ENCODE measurements at places on chromosomes 4 and X. TPM values are rescaled to one million over a fixed set of nuclear protein-coding genes. Genes with fewer than 3 reads are reported as not detected.

DNA sequence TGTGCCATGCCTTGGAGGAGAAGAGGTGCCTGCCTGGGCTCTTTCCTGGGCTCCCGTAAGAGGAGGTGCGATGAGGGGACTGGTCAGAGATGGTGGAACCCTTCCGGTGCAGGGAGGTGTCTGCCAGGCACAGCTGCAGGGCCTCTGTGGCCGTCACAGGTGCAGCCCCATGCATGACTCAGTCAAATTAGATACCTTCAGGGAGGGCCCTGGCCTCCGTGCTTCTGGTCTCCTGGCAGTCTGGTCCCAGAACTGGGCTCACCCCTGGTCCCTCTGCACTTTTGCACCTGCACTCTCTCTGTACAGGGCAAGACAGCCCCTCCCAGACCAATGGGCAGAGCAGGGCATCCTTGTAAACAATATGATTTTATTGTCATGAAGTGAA, 49.9 kb upstream of the LRPAP1 start:
- H3K4me1 ChIP-seq = no peaks in the 10 kb centered on the region
- H3K36me3 ChIP-seq = no peaks in the 10 kb centered on the region
- no peak for DNase-seq
- H3K4me3 ChIP-seq = no peak overlapping the region
- H3K27me3 ChIP-seq = no peaks in the 10 kb centered on the region
- H3K27ac ChIP-seq = no peak overlapping the region

DNA sequence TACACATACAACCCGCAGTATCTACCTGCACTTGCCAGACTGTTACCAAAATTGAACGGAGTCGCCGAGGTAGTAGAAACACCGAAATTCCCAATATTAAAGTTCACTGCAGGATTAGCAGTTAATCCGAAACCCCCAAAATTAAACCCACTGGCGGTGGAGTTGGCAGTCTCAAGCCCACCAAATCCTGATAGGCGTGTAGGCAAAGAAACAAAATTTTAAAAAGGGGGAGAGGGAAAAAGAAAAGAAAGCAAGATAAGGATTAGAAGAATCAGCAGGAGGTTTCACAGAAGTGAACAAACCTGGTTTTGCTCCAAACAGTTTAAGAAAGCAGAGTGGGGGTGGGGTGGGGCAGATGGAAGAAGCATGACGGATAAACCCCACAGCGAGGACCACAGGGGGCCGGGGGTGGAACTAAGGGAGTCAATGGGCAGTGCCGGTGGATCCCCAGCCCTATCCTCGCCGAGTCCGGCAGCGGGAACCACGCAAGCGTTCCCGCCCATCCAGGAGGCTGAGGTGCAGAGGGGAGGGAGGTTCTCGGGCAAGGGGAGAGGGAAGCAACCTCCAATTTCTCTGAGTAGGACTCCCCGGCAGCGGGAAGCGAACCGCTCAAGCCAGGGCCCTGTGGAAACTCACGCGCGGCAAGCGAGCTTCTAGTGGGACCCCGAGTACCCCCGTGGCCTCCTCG, 599 bp downstream of the NUP54 start:
- peak overlapping the region; percentile 88 for H3K27ac ChIP-seq
- DNase-seq = peak; percentile 22
- H3K27me3 ChIP-seq = no peaks in the 10 kb centered on the region
- H3K36me3 ChIP-seq = peaks cover 23% of the 10 kb centered on the region
- H3K4me3 ChIP-seq = peak overlapping the region; percentile 88
- H3K4me1 ChIP-seq = peaks cover 27% of the 10 kb centered on the region

- no peaks in the 10 kb centered on the region for H3K27me3 ChIP-seq
- no peak overlapping the region for H3K27ac ChIP-seq
- H3K4me3 ChIP-seq = no peak overlapping the region
- DNase-seq = no peak
Observed at GRCh38 chrX:125289920-125290319, 29.8 kb upstream of the TEX13C start.

- peaks cover 10% of the 10 kb centered on the region for H3K4me1 ChIP-seq
- no peaks in the 10 kb centered on the region for H3K36me3 ChIP-seq
- no peak overlapping the region for H3K27ac ChIP-seq
- H3K27me3 ChIP-seq = no peaks in the 10 kb centered on the region
Observed at GRCh38 chr4:4521136-4521535, 20.7 kb downstream of the STX18 start.

GRCh38 chr4:26044524-26044923, 130.5 kb downstream of the SMIM20 start:
- no peaks in the 10 kb centered on the region for H3K36me3 ChIP-seq
- DNase-seq = no peak
- peaks cover 7% of the 10 kb centered on the region for H3K4me1 ChIP-seq
- no peak overlapping the region for H3K27ac ChIP-seq
- H3K27me3 ChIP-seq = no peaks in the 10 kb centered on the region
- no peak overlapping the region for H3K4me3 ChIP-seq

Gene DDX60
- total RNA-seq = 11.0 TPM

GRCh38 chrX:150766351-150767044, 73.3 kb downstream of the MTMR1 start:
- H3K36me3 ChIP-seq = no peaks in the 10 kb centered on the region
- DNase-seq = no peak
- H3K27ac ChIP-seq = no peak overlapping the region

- no peaks in the 10 kb centered on the region for H3K36me3 ChIP-seq
- no peak overlapping the region for H3K4me3 ChIP-seq
- no peak for DNase-seq
- H3K4me1 ChIP-seq = no peaks in the 10 kb centered on the region
- H3K27me3 ChIP-seq = no peaks in the 10 kb centered on the region
- H3K27ac ChIP-seq = no peak overlapping the region
Observed at GRCh38 chr4:25051534-25051933, 20.8 kb upstream of the LGI2 start.

Gene PNMA3
- total RNA-seq = 2.8 TPM

DNA sequence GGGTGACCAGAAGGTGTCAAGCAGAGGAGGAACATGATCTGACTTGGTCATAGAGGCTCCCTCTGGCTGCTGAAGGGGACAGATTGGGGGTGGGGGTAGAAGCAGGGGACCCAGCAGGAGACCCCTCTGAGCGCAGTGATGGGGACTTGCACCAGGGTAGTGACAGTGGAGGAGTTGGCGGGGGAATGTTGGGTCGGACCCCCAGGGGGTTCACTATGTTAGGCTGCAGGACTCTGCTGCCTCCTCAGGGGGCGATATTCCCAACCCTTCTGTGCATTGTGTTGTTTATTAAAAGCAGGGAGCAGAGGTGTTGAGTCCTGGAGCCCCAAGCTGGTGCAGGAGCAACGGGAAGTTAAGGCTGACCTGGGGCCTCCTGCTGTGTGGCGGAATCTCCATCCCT, 8.8 kb downstream of the WDR13 start:
- H3K27ac ChIP-seq = no peak overlapping the region
- H3K4me1 ChIP-seq = no peaks in the 10 kb centered on the region
- no peak for DNase-seq
- H3K4me3 ChIP-seq = no peak overlapping the region
- no peaks in the 10 kb centered on the region for H3K27me3 ChIP-seq

DNA sequence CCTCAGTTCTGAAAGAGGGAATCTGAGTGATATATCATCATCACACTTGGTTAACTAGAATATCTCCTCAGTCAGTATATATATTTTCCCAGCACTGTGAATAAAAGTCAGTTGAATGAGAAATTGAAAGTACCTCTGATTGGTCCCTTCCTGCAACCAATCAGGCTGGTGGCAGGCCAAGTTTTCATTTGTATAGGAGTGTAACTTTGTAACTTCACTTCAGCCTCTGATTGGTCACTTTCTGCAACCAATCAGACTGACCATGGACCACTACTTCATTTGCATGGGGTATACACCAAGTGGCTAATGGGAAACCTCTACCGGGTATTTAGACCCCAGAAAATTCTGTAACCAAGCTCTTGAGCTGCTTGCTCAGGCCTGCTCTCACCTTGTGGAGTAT, 2.0 kb upstream of the PGK1 start:
- no peak overlapping the region for H3K27ac ChIP-seq
- no peak overlapping the region for H3K4me3 ChIP-seq
- H3K4me1 ChIP-seq = peaks cover 10% of the 10 kb centered on the region
- no peaks in the 10 kb centered on the region for H3K36me3 ChIP-seq
- H3K27me3 ChIP-seq = no peaks in the 10 kb centered on the region

- no peak for DNase-seq
- H3K4me1 ChIP-seq = peaks cover 10% of the 10 kb centered on the region
- no peak overlapping the region for H3K27ac ChIP-seq
- no peaks in the 10 kb centered on the region for H3K27me3 ChIP-seq
- no peak overlapping the region for H3K4me3 ChIP-seq
- no peaks in the 10 kb centered on the region for H3K36me3 ChIP-seq
Observed at GRCh38 chr4:101251261-101251660, 96.1 kb downstream of the PPP3CA start.

GRCh38 chrX:46929439-46930261, 17.4 kb downstream of the JADE3 start:
- no peak overlapping the region for H3K4me3 ChIP-seq
- no peaks in the 10 kb centered on the region for H3K4me1 ChIP-seq

GRCh38 chrX:123481913-123482851, 250.7 kb downstream of the THOC2 start:
- no peaks in the 10 kb centered on the region for H3K36me3 ChIP-seq
- H3K27me3 ChIP-seq = no peaks in the 10 kb centered on the region
- H3K4me3 ChIP-seq = no peak overlapping the region
- no peak for DNase-seq

- no peak overlapping the region for H3K4me3 ChIP-seq
- H3K4me1 ChIP-seq = peaks cover 16% of the 10 kb centered on the region
- no peak overlapping the region for H3K27ac ChIP-seq
- DNase-seq = no peak
Observed at GRCh38 chr4:140688711-140689598, 67.2 kb downstream of the TBC1D9 start.

Gene EVC
- total RNA-seq = 4.4 TPM

DNA sequence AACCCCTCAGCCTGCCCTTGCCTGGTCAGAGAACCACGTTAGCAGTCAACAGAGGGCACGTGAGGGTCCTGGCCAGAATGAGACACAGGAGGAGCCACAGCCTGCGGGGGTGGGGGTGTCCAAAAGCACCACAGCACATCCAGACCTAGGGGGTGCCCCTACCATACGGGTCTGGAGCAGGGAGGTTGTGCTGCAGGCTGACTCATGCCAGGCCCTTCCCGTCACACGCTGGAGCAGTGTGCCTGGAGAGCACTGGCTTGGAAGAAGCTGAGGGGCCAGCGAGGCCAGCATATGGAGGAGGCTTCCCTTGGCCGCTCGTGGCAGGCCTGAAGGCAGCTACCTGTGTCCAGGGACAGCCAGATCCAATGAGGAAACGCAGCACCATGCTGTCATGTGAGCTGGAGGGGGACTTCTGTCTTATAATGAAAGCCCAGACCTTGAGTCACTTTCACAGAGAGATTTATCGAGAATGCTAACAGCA, 1.5 kb upstream of the IRAK1 start:
- H3K27ac ChIP-seq = no peak overlapping the region
- H3K27me3 ChIP-seq = no peaks in the 10 kb centered on the region
- no peak for DNase-seq
- H3K4me1 ChIP-seq = peaks cover 6% of the 10 kb centered on the region
- H3K4me3 ChIP-seq = no peak overlapping the region
- H3K36me3 ChIP-seq = no peaks in the 10 kb centered on the region

DNA sequence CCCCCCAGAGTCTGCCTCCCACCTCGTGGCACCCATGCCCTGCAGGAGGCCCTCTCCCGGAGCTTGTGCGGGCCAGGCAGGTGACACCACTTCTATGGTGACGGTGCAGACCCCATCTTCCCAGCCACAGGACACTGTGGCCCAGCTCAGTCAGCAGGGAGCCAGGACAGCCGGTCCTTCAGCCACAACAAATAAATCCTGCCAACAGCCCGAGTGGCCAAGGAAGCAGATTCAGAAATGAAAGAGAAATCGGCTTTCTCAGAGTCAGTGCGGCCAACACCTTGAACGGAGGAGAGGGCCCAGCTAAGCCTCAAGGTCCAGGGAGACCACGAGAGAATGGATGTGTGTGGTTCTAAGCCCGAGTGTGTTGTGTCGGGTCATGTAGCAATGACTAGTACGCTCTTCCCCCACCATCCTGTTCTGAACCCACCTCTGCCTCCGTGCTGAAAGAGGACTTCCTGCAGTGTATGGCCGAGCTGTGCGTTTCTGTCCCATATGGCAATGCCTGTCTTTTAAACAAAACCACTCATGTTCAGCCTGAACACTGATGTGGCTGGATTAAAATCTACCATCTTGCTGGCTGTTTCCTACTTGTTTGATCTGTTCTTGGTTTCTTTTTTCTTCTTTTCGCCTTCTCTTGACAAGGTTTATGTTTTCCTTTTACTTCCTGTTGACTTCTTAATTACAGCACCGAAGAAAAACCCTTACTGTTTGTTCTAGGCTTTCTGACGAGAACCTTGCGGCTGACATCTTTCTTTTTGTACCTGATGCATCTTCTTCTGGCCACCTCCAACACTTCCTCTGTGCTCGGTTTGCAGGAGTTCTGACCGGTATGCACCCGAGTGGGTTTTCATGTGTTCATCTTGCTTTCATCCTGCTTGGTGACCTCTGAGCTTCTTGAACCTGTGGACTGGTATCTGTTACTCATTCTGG, 53.1 kb downstream of the GAK start:
- no peaks in the 10 kb centered on the region for H3K4me1 ChIP-seq
- H3K27me3 ChIP-seq = no peaks in the 10 kb centered on the region
- H3K36me3 ChIP-seq = peaks cover 66% of the 10 kb centered on the region
- H3K27ac ChIP-seq = no peak overlapping the region
- no peak overlapping the region for H3K4me3 ChIP-seq

- no peak overlapping the region for H3K27ac ChIP-seq
- no peaks in the 10 kb centered on the region for H3K27me3 ChIP-seq
- H3K4me3 ChIP-seq = no peak overlapping the region
- DNase-seq = no peak
- no peaks in the 10 kb centered on the region for H3K36me3 ChIP-seq
- peaks cover 12% of the 10 kb centered on the region for H3K4me1 ChIP-seq
Observed at GRCh38 chr4:8325291-8325973, 55.9 kb downstream of the HTRA3 start.

Gene PDLIM3
- 290 TPM for total RNA-seq

Gene RTL5
- total RNA-seq = 3.4 TPM

DNA sequence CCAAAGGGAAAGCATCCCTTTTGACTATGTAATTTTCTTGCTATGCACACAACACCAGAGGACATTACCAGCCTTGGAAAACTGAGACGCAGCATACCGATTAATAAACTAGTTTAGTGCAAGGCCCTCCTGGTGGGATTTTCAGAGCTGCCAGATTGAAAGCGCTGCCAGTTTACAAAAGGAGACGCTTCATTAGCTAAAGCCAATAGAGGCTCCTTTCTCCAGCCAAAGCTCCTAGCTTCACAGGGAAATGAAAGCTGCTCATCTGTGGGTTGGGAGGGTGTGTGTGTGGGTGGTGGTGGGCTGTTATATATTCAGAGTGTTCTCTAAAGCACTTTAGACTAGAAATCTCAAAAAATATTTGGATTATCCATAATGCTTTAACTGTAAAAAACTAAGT, 32.4 kb downstream of the SPANXN4 start:
- H3K36me3 ChIP-seq = no peaks in the 10 kb centered on the region
- H3K4me1 ChIP-seq = no peaks in the 10 kb centered on the region
- no peak overlapping the region for H3K4me3 ChIP-seq
- DNase-seq = no peak

Gene LEF1
- total RNA-seq = not detected

- no peaks in the 10 kb centered on the region for H3K27me3 ChIP-seq
- H3K27ac ChIP-seq = no peak overlapping the region
- no peaks in the 10 kb centered on the region for H3K4me1 ChIP-seq
- H3K4me3 ChIP-seq = no peak overlapping the region
- no peaks in the 10 kb centered on the region for H3K36me3 ChIP-seq
Observed at GRCh38 chr4:61739887-61740286, 539.8 kb downstream of the ADGRL3 start.

Gene CTAG2
- not detected for total RNA-seq

GRCh38 chr4:181741513-181741912, 501.7 kb upstream of the TENM3 start:
- no peak overlapping the region for H3K27ac ChIP-seq
- no peaks in the 10 kb centered on the region for H3K4me1 ChIP-seq
- no peaks in the 10 kb centered on the region for H3K36me3 ChIP-seq
- DNase-seq = no peak
- H3K4me3 ChIP-seq = no peak overlapping the region
- H3K27me3 ChIP-seq = no peaks in the 10 kb centered on the region
